ENCODE measurements at places on chromosomes 1 and 21.

DNA sequence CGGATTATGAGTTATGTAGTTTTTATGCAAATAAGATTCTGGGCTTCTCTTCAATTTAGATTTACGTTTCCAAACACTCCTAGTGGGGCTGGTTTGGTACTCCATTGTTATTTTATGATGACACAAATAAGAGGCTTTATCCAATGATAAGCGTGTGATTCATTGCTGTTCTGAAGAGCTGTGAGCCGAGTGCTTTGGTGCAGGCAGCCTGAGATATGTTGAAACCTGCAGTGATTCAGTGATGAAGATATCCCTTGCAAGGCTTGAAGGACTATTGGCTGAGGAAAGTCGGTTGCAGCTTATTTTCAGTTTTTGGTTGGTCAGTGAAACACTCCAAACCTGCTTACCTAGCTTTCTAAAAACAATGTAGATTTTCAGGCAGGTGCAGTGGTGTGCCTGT is 112.2 kb downstream of the RYR2 start:
- DNase-seq = no peak

DNA sequence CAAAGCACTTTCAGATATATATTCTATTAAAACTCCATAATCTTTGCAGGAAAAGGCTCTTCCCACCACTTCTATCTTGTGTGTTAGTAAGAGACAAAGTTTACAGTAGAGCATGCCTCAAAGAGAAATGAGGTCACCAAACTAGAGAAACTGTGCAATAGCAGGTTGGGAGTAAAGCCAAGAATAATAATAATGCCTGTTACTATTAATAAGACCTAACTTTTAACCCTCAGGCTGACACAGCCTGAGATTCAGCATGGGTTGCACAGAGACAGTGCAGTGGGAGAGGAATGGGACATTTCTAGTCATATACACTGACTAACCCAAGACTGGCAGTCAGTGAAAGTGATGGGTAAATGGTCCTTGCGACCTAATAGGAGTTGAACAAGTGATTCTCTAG is 320.2 kb upstream of the NFIA start:
- no peak for DNase-seq

- no peak for DNase-seq
Measured at GRCh38 chr1:33394770-33395169, 36.1 kb downstream of the PHC2 start.

DNA sequence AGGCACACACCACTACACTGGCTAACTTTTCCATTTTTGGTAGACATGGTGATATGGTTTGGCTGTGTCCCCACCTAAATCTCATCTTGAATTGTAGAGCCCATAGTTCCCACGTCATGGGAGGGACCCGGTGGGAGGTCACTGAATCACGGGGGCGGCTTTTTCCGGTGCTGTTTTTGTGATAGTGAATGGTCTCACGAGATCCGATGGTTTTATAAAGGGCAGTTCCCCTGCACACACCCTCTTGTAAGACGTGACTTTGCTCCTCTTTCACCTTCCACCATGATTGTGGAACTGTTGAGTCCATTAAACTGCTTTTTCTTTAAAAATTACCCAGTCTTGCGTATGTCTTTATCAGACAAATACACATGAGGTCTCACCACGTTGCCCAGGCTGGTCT is 1.3 kb upstream of the FTCD start:
- no peak for DNase-seq

DNA sequence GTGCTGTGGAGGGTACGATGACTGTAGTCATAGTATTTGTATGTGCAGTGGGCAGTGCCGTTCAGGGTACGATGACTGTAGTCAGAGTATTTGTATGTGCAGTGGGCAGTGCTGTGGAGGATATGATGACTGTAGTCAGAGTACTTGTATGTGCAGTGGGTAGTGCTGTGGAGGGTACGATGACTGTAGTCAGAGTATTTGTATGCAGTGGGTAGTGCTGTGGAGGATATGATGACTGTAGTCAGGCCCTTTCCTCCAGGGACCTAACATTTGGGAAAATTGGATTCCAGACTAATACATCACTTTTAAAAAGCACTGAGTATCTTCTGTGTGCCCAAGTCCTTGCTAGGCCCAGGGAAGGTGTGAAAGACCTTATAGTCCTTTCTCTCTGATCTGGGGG is 2.9 kb downstream of the ZNF672 start:
- no peak for DNase-seq

DNA sequence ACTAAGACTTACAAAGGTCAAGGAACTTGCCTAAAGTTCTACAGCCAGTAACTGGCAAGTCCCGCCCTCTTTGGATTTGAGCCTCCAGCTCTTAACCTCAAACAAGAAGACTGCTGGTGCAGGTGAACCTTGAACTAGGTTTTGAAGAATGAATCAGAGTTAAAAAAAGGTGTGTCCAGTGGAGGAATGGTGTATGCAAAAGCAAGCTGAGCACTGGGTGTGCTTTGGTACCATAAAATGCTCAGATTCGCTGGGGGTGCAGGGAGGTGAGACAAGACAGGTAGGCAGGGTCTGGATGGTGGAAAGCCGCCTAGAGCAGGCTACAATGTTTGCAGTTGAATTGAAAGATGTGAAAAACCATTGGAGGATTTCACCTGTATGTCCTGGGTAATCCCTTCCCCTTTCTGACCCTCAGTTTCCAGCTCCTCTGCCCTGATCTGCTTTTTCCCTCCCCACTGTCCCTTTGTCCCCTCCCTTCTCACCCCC is 39.8 kb downstream of the FOXD2 start:
- no peak for DNase-seq

DNA sequence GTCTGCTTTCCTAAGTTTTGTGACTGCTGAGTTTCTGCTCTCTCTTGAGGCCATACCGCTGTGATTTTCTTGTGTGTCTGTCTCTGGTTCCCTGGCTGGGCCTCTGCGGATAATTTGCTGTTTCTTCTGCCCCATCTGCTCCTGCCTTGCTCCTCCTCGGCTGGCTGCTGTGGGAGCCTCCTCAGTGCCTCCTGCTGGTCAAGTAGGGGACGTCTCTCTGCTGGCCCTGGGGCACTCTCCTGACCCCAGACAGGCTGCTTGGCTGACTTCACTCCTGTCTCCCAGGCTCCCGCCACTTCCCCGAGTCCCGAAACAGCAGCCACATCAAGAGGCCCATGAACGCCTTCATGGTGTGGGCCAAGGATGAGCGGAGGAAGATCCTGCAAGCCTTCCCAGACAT is 28.5 kb downstream of the ETNK2 start:
- no peak for DNase-seq

DNA sequence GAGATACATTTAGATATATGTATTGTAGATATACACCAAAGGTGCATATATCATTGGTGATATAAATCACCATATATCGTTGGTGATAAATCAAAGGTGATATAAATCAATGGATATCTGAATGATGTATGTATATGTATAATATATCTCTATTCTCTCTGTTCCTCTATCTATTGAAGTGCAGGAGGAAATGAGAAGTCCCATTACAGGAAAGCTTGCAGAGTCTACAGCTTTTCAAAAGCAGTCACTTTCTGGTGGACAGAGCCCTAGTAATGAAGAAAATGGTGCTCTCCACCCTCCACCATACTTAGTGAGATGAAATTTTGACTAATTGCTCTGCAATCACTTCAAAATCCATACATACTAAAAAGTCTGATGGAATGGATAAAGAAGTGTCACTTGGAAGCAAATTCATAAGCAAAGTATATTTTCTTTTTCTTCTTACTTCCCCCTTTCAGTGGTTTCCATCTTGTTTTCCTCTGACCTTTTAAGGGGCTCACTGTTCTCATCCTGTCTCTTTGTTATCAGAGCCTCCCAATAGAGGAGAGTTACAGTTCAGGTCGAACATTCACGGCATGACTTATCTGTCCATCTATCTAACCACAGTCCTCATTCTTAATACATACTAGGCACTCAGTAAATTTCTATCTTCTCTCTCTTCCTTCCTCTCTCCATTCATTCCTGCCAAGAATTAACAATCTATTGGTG is 227.2 kb downstream of the KCNJ6 start:
- no peak for DNase-seq

DNA sequence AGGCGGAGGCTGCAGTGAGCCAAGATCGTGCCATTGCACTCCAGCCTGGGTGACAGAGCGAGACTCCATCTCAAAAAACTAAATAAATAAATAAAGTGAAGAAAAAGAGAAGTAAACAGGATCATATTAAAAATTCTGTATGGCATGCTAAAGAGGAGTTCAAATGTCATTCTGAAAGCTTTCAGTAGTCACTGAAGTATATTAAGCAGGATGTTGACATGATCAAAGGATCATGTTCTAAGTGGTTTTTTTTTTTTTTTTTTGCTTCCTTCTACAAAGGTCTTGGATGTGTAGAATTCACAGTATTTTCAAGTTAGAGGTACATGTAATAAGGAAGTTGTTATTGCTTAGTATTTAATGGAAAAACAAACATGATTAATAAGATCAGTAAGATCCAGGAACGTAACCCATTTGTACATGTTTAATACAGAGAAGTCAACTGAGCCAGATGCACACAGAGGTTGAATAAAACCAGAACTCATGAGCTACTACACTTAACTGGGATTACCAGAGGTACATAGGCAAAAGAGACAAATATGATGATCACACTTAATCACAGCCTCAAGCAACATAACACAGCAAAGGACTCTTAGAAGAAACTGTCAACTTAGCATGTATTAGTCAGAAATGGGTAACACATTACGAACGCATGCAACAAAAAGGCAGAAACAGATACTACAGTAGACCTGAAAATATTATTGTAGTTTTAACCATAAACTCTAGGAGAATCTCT is 12.2 kb downstream of the CDC42BPA start:
- no peak for DNase-seq

DNA sequence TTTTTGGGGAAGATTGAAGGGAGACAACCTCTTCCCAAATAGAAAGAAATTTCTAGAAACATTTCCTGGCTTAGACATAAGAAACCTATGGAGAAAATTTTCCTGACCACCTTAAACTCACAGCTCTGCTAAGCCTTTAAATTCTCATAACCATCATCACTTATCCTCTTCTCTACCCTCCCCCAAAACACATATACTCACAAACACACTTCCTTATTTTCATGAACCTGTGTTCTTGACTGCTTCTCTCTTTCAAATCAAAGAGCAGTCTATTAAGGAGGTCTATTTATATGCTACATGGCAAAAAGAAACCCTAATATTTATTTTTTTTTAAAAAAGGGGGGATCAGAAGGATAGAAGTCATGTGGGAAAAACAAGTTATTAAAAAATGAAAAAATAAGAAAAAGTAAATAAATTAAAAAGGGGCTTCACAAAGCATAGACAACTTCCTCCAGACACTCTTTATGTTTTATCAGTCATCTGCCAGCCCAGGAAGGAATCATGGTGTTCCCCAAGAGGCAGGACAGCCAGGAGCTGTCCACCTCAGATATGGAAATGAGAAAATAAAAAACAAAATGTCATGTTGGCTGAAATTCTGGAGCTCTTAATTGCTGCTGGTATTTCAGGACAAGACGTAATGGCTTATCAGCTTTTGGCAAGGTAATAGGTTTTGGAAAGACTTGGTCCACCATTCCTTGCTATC is 12.8 kb upstream of the RGS2 start:
- no peak for DNase-seq

DNA sequence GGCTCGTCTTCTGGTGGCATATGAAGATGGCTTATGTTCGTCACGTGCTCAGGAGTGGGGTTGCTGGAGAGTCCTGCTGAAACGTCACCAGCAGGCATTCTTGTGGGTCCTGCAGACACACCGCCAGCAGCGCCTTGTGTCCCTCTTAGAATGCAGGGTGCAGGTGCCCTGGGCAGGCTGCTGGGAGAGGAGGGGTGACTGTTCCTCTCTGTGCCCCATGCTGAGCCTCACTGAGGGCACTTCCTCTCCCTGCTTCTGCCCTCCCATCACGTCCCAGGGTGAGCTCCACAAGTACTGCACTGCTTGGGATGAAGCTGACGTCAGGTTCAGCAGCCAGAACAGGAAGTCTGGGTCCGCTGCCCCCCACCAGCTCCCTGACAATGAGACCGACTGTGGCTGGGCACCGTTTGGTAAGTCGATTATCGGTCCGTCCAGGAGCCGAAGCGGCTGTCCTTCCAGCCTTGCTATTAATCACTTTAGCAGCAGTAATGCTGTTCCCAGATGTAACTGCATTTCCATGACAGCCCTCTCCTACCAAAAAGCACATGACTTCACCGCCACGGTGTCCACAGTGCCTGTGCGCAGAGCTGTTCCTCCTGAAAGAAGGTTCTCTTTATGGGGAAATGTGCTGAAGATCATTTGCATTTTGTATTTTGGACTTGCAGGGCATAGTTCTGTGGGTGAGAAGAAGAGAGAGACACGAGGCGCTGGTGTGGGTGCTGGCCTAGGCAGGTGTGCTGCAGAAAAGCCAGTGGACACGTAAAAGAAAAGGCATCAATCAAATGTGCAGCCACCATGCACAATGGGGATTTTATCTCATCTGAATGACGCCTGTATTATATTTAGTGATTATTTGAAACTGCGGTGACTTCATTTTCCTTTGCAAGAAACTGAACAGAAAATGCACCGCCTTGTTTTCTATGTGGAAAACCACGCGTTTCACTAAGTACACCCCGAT is 21.0 kb downstream of the SLC37A1 start:
- no peak for DNase-seq

- no peak for DNase-seq
Measured at GRCh38 chr1:233065685-233066084, 115.3 kb downstream of the NTPCR start.

DNA sequence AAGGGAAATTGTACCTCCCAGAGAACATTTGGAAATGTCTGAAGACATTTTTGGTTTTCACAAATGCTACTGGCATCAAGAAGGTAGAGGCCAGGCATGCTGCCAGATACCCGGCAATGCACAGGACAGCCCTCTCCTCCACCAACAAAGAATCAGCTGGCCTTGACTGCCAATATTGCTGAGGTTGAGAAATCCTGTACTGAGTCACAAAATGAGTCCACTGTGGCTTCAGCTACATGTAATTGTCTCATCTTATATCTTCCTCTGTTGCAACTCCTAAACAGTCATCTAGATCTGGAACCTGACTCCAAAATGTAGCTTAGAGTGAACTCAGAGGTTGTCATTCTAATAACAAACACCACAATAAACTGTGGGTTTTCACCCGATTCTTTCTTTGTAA is 327.5 kb upstream of the POGK start:
- no peak for DNase-seq

DNA sequence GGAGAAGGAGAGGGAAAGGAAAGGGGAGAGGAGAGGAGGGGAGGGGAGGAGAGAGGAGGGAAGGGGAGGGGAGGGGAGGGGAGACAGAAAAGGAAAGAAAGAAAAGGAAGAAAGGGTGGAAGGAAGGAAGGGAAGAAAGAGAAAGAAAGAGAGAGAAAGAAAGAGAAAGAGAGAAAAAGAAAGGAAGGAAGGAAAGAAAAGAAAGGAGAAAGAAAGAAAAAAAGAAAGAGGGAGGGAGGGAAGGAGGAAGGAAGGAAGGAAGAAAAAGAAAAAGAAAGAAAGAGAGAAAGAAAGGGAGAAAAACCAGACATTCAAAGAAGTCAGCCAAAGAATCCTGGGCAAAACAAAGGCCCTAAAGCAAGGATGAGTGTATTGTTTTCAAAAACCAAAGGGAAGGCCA is 125.7 kb upstream of the SPATA6 start:
- DNase-seq = no peak

- no peak for DNase-seq
Measured at GRCh38 chr1:116951200-116951935, 41.7 kb downstream of the PTGFRN start.
